ENCODE measurements at places on chromosomes 11 and 22.

- DNase-seq = no peak
Observed at GRCh38 chr11:128705124-128705920, 11.4 kb downstream of the FLI1 start.

GRCh38 chr11:119641983-119642745 is 86.8 kb downstream of the NECTIN1 start:
- peak; percentile 59 for DNase-seq

- DNase-seq = no peak
Observed at GRCh38 chr11:130692220-130692619, 224.1 kb downstream of the SNX19 start.

GRCh38 chr11:113956986-113957385 is 17.9 kb upstream of the HTR3A start:
- DNase-seq = no peak

DNA sequence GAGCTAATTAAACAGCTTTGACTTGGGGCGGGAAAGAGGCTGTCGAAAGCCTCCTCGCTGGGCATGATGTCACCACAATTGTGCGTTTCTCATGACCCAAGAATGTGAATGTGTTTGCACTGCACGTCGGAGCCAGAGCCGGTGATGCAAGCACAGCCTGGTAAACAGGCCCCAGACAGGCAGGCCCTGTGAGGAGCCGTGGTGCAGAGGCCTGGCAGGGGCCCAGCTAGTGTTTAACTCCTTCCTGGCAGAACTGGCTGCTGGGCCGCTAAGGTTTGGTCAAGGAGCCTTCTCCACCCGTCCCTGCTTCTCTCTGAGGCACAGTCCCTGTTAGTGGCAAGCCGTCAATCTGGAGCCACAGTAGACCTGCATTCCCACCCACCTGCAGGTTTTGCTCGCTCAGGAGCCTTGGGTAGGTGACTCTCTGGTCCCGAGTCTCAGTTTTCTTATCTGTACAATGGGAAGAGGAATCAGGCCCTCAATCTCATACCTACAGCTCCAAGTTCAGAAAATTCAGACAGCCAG is 25.4 kb upstream of the SMTN start:
- DNase-seq = no peak

All from GM20000 (cell line).